Stimulated activated CD4-positive, alpha-beta T cell treated with anti-CD3 and anti-CD28 coated beads, Interleukin-4, amount 100 ng/mL, for 1 hour (primary cell): ENCODE measurements at places on chromosomes 6 and 20.

GRCh38 chr6:50141100-50141499 lies 91.4 kb upstream of the DEFB112 start:
- DNase-seq, result no peak

- DNase-seq, result peak; percentile 13
Observed at GRCh38 chr6:145814035-145814500, 527 bp downstream of the FBXO30 start.

DNA sequence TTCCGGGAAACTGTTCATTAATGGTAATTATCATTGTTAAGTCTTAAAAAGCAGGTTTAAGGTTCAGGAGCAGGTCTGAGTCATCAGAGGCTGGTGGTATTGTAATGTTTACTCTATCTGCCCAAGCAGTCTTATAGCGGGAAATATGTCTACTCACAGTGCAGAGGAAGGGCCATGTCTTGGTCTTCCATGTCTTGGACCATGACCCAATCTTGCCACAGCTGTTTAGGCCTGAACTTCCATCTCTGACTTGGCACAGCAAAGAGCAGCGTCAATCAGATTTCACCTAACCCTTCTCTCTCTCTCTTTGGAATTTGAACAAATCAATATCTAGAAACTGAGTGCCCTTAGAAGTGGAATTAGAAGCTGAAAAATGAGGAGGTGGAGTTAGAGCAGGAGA lies 25.8 kb downstream of the SLC2A12 start:
- no peak for DNase-seq

DNA sequence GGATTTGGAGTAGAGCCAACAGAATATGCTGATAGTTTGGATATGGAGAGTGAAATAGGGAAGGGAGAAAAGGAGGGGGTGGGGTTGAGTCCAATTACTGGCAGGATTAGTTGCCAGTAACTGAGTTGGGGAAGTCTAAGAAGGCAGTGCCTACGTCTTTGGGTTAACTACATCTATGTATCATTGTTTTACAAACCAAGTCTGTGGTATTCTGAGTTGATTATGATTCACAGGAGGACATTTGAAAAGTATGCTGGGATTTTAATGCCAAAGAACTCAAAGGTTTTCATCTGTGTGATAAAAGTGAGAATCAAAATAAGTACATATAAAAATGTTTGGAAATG lies 14.7 kb downstream of the DSE start:
- DNase-seq, result no peak

GRCh38 chr20:50996901-50997865 lies 25.7 kb downstream of the KCNG1 start:
- no peak for DNase-seq

DNA sequence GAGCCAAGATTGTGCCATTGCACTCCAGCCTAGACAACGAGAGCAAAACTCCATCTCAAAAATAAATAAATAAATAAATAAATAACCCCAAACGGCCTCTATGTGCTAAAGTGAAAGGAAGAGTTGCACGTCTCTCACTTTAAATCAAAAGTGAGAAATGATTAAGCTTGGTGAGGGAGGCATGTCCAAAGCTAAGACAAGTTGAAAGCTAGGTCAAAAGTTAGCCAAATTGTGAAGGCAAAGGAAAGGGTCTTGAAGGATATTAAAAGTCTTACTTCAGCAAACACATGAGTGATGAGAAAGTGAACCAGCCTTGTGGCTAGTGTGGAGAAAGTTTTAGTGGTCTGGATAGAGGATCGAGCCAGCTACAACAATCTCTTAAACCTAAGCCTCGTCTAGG lies 14.3 kb downstream of the ZBP1 start:
- no peak for DNase-seq

GRCh38 chr20:44734938-44735337 lies 10.7 kb upstream of the KCNK15 start:
- no peak for DNase-seq

GRCh38 chr20:36215778-36216177 lies 20.5 kb upstream of the AAR2 start:
- DNase-seq, result no peak

GRCh38 chr6:110618591-110619267 lies 142.3 kb upstream of the SLC22A16 start:
- DNase-seq, result no peak

DNA sequence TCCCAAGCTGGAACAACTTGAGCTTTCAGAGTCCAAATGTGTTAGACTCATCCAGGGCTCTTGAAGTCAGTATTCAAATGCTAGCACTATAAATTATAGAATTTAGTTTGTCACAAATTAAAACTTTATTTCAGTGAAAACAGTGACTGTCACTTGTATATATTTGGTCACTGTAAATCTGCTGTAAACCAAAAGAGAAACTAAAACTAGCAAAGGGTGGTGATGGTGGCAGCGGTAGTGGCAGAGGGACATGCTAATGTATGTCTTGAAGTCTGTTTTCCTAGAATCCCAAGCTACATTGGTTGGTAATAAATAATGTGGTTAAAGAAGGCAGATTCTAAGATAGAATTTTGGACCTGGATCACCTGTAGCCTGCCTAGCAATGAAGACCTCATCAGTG lies 140.4 kb upstream of the CENPW start:
- DNase-seq, result no peak

DNA sequence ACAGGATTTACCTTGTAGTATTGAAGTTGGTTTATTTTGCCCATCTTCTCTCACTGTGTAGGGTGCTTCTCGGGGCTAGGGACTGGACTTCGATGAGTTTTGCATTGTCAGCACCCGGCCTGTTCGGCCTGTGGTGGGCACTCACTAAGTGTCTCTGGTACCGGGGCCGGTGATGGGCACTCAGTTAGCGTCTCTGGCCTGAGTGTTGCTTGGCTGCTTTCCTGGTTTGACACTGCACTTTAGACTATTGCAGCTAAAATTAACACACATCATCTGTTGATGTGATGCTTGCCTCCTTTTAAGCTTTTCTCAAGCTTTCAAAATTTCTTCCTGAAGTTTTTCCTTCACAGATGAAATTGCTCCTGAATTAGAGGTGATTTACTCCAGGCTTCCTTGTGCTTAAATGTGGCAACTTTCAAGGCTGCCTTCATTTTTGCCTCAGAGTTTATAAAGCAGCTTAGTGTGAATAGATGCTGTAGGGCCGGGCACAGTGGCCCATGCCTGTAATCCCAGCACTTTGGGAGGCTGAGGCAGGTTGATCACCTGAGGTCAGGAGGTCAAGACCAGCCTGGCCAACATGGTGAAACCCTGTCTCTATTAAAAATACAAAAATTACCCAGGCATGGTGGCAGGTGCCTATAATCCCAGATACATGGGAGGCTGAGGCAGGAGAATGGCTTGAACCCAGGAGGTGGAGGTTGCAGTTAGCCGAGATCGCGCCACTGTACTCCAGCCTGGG lies 41.7 kb upstream of the TULP4 start:
- no peak for DNase-seq

GRCh38 chr6:110573136-110573535 lies 96.7 kb upstream of the SLC22A16 start:
- DNase-seq, result no peak

DNA sequence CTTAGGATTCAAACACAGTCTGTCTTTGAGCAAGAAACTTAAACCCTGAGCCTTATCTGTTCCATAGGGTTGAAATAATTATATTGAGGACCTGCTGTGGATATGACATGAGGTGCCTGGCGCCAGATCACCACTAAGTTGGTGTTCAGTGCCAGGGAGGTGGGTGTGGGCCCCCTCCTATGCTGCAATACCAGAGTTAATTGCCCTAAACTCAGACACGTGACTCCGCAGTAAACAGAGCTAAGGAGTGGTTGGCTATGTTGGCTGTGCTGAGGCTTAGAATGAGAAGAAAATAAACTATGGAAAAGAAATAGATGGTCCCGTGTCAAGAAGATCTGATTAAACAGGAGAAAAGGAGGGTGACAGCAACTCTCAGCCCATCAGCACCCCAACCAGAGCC lies 419.4 kb upstream of the JARID2 start:
- DNase-seq, result no peak

DNA sequence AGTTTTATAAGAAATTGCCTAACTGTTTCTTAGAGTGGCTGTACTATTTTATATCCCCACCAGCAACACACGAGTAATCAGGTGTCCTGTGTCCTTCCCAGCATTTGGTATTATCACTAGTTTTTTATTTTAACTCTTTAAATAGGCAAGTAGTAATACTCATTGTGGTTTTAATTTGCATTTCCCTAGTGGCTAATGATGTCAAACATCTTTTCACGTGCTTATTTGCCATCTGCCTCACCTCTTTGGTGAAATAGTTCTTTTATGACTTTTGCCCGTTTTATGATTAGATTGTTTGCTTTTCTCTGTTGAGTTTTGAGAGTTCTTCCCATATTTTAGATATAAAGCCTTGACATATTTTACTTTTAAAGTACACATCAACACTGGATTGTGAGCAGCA lies 57.8 kb downstream of the GCLC start:
- DNase-seq, result no peak

- DNase-seq, result no peak
Observed at GRCh38 chr6:167090171-167090570, 32.7 kb upstream of the CCR6 start.

DNA sequence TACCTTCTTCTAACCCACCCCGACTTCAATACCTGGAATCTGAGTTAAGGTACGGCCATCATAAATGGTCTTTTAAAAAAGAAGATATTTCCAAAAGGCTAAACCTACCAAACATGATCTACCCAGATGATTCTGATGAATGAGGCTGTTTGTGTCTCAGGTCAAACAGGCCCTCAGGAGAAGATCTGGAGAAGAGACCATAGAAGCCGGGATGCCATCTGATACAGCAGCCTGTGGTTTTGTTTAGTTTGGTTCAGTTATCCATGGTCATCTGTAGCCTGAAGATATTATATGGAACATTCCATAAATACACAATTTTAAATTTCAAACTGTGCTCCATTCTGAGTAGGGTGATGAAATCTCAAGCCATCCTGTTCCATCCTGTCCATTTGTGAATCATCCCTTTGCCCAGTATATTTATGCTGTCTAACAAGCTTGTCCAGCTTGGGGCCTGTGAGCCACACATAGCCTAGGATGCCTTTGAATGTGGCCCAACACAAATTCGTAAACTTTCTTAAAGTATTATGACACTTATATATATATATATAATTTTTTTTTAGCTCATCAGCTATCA lies 4.0 kb upstream of the CAP2 start:
- DNase-seq, result no peak

- peak; percentile 18 for DNase-seq
Observed at GRCh38 chr6:31094389-31094881, 17.9 kb downstream of the C6orf15 start.

- DNase-seq, result no peak
Observed at GRCh38 chr20:21133917-21134622, 8.2 kb downstream of the KIZ start.

DNA sequence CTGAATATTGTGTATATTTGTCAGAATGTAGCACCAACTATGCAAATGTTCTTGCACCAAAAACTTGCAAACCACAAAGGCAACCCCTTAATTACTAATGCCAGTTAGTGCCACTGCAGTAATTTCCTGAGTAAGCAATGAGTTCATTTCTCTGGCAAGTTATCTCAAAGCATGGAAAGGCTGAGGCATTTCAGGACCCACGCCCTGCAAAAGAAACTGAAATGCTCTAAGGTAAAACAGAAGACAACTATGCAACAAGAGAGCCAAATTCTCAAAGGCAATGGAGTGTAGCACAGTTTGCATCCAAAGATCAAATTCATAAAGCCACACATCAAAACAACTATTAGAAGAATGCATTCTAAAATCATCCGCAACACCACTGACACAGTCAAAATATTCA lies 994.4 kb downstream of the EYS start:
- no peak for DNase-seq

- no peak for DNase-seq
Observed at GRCh38 chr6:100633096-100633777, 168.5 kb upstream of the SIM1 start.

DNA sequence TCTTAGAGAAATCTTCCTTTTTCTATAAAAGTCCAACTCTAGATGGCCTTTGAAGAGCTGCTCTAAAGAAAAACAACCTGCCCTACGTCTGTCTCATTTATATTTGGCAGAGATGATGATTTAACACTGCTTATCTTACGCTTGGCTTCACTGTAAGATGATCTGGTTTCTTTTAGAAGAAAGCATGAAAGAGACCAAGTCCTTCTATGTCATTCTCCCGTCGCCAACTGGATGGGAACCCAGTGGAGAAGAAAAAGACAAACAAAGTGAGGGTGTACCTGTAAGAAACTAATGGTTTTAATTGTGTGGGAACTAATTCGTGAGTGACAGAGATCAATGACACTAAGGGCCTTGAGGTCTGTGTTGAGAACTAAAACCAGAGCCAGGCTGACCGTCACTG lies 92.8 kb downstream of the MBOAT1 start:
- DNase-seq, result no peak

DNA sequence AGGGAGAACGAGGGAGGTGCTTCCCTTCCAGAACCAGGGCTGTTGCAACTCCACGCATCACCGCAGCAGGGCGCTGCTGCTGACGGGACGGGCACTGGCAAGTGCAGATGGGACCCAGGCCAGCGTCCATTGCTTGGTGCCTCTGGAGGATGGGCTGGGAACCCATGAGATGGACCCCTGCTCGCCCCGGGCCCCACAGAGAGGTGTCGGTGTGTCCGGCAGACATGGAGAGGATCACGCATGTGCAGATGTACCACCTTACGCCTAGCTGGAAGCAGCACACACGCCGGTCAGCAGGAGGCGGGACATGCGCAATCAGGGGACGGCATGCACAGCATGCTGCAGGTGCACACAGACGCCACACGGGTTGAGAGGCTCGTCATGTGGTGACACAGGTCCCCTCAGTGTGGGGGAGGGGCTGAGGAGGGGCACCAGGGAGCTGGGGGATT lies 5.7 kb downstream of the CABLES2 start:
- DNase-seq, result no peak
